ENCODE measurements at places on chromosomes 1 and 21.

DNA sequence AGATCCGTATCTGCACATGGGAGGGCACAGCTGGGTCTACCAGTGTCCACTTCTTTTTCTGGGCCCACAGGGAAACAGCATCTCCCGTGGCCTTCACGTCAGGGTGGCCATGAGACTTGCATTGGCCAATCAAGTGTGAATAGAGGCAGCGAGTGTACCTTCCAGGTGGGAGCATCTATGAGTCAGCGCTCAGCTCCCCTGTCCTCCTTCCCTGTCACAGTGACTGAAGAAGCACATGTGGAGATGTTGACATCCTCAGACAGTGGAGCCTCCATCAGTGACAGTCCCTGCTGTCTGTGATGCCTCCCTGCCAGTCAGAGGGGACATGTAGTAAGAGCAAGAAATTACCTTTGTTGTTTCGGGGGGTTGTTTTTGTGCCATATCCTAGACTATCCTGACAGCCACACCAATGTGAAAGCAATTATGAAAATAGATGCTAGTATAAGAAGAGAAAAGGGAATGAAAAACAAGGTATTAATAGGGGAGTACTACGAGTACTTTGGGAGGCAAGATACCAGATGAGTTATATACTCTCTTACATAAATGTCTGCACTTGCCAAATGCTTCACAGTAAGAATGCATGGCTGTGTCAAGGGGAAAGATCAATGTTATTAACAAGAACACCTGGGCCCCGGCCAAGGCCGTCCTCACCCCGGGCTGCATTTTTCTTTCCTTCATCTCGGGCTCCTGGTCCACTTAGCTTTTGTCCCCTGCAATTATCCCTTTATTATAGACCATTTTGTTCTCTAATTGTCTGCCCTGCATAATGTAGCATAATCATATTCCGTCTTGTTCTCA lies 86.0 kb downstream of the MATN1 start:
- no peak for DNase-seq

- DNase-seq: no peak
Measured at GRCh38 chr1:168572633-168573032, 3.8 kb upstream of the XCL1 start.

DNA sequence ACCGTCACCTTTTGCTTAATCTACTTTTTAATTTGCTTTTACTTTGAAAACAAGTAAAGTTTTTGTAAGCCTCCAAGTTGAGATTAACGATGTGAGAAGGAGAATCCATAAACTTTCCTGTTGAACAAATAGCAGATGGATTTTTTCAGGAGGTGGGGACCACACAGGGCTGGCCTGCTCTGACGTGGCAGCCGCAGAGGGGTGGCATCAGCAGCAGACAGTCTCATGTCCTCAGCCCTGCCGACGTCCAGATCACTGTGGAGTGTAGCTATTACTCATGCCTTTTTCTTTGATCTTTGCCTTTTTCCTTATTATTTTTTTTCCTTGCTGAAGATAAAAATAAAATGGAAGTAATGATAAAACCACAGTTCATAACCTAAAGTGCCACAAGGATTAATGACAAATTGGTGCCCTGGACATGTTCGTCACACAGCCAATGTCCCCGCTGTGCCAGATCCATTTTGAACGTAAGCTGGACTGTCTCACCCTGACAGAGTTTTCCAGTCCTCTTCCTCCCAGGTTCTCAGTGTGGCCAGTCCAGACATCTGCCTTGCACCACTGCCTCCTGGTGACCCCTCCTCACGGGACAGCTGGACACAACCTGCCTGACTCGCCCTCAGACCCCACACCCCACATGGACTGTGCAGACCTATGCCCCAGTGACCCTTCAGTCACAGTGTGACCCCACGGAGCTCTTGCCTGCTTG lies 15.4 kb upstream of the ZBTB21 start:
- no peak for DNase-seq

DNA sequence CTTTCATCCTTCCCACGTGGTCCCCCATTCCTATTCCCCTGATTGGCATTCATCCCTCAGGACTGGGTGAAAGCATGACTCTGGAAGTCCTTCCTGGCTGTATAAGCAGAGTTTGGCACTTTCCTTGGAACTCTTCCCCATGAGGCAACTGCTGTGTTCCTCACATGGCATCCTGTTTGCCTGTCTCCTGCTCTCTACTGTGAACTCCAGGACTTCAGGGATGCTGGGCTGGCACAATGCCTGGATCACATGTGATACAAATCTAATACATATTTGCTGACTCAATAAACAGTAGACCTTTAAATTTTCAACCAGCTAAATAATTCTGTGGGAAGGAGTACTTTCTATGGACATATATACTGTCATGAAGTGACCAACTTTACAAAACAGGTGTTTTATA lies 46.8 kb upstream of the EDEM3 start:
- DNase-seq: no peak

DNA sequence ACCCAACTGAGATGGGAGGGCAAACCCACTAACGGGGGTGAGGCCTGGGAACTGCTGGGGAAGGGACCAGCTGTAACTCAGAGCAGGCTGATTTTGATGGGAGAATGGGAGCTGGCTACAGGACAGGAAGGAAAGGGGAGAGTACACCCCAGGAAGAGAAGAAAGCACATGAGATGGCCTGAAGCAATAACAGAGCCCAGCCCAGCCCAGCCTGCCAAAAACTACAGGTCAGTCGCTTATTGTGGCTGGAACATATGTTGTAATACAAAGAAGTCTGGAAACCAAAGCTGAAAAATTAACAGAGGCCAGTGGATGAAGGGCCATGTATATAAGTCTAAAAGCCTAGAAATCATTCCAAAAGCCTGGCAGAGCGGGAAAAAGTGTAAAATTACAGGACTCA lies 1.6 kb downstream of the ITLN2 start:
- no peak for DNase-seq

GRCh38 chr1:2270260-2271100 lies 42.4 kb downstream of the SKI start:
- DNase-seq: no peak

- DNase-seq: no peak
Measured at GRCh38 chr1:28428990-28429520, 59.5 kb downstream of the PHACTR4 start.

DNA sequence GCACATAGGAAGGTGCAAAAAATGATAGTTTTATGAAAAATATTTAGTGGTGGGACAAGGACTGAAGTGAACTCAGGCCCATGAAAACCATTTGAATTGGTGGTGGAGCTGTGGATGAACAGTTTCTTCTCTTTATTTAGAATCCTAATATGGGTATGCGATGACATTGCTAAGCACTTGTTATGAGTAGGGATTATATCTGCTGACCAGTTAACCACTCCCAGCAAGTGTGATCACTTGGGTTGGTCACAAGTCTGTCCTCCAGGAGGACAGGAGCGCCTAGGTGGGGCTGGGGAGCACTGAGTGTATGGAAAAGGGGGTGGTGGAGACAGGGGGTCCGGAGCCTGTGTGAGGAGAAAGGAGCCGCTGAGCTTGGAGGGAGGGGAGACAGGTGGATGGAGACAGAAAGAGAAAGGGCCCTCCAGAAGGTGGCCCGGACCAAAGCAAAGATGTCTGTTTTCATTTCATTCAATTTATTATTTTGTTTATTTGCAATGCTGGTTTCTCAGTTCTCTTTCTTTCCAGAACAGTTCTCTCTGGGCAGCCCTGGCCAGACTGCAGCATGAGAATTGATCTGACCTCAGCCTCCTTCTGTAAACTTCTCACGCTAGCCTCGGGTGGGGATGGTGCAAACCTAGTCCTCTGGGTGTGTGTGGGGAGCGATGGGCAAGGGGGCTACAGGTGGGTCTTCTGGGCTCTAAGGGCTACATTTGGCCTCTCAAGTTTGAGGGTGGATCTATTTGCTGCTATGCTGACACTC lies 9.9 kb upstream of the ZSCAN20 start:
- DNase-seq: no peak

GRCh38 chr1:67761091-67761490 lies 72.2 kb downstream of the GNG12 start:
- DNase-seq: no peak

GRCh38 chr1:160863061-160863773 lies 530 bp upstream of the CD244 start:
- no peak for DNase-seq
